ENCODE measurements at places on chromosomes 6 and 20.

GRCh38 chr6:71887744-71888230 lies 1.4 kb downstream of the RIMS1 start:
- DNase-seq, result no peak

- no peak for DNase-seq
Observed at GRCh38 chr6:138546733-138547185, 47.5 kb upstream of the NHSL1 start.

- no peak for DNase-seq
Observed at GRCh38 chr6:47737406-47737805, 39.0 kb downstream of the ADGRF4 start.

- no peak for DNase-seq
Observed at GRCh38 chr6:166277018-166277417, 31.2 kb downstream of the PRR18 start.

DNA sequence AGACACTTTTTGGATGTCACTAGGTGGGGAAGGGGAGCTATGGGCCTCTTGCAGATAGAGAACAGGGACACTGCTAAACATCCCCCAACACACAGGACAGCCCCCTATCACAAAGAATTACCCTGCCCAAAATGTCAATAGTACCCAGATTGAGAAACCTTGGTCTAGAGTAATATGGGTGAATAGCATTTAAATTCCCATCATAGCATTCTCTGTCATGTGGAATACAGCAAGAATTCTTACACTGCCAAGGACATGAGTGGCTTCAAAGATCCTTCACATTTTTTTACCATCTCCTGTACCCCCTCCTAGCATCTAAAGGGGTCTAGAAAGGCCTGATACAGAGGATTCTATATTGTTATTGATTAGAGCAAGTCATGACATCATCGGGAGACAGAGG lies 83.1 kb upstream of the SSTR4 start:
- no peak for DNase-seq

- DNase-seq, result no peak
Observed at GRCh38 chr6:139007428-139007827, 19.4 kb upstream of the REPS1 start.

DNA sequence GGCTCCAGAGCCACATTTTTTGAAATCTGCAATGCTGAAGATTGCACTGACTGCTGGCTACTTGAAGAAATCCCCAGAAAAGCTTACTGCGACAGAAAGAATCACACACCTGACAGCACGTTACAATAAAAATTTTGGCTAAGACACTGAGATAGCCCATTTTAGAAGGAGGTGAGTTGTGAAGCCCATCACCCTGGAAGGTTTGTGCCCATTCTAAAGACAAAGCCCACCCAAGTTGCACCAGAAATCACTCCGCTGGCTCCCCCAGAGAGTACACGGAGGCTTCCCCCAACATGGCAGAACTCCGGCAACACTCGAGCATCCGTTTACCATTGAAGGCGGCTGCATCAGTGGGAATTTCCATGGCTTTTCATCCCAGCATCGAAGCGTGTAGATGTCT lies 29.4 kb downstream of the LPA start:
- DNase-seq, result no peak

GRCh38 chr6:132231121-132231884 lies 170.0 kb downstream of the MOXD1 start:
- DNase-seq, result no peak

DNA sequence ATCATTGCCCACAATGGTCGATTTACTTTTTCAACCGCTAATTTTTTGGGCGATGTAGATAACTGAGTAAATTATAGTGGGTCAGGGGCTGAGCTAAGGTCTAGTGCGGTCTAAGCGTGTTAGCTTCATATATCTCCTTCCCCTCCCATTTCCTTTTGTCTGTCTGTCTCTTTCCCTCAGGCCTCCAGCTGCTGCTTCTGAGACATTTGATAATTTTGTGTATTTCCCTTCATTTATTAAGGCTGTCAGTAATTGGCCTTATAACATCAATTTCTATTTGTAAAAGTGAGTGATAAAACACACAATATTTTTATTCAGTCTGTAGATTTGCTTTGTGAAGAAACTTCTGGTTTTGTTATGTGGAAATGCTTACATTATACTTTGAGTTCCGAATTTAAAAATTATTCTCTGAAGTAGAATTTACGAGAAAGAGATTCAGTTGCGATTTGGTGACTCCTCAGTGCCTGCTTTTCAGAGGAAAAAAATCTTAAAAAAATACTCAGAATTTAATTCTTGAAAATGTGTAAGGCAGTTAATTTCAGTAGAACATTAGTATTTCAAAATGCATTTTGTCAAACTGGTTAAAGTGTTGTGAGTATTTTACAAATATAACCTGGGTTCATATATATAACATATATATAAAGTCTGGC lies 1.4 kb downstream of the TMEM170B start:
- no peak for DNase-seq

DNA sequence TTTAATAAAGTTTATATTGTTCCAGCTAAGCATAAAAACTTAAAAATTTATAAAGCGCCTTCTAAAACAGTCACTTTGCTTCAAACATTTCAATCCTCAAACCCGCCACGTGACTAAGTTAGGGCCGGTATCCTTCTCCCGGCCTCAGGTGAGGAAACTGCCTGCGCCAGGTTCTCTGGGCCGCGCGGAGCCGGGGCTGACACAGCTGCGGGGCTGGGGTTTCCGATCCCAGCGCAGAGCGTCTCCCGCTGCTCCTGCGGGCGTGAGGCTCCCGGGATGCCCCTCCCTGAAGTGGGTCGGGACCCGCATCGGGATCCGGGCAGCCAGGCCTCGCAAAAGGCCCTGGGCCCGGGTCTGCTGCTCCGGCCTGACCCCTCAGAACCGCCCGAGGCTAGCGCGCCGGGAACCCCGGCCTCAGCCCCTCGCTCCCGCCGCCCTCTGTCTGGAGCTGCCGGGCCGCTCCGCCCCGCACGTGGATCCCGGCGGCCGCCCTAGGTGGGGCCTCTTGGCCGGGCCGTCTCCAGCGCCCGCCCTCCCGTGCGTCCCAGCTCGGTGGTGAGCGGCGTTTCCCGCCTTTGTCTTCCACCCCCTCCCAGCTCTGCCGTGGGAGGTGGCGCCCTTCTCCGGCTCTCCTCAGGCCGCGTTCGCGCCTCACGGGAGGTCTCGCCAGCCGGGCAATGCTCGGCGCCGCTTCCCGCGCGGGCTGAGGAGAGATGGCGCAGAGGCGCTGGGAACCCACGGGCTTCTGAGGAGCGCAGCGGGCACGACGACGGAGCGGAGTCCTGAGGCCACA lies 267.9 kb downstream of the DLL1 start:
- no peak for DNase-seq

DNA sequence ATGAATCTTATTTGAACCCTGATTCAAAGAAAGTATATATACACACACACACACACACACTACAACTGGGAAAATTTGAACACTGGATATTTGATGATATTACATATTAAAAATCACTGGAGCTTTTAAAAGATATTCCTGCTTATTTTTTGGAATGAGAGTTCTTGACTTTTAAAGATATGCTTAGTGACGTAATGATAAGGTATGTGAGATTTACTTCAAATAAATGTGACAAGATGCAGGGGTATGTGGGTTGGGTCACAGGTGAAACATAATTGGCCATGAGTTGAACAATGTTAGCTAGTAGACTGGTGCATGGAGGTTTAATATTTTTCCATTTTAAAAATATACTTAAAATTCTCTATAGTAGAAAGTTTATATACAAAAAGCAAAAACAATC lies 258.6 kb downstream of the CBLN4 start:
- DNase-seq, result no peak

DNA sequence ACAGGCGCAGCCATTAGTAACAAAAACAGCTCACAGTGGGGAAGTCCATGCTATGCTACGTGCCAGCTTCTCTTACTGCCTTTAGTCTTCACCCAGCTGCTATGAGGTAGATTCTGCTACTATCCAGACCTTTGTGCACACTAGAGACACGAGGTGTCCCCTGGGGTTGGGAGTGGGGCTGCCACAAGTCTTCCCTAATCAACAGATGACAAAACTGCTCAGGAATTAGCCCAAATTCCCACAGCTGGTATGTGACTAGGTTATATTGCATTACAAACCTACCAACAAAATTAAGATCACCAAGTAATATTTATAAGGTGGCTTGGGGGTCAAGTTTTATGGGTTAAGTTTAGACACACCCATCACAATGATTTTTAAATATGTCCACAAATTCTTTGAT lies 63.3 kb downstream of the PSMB1 start:
- DNase-seq, result no peak

DNA sequence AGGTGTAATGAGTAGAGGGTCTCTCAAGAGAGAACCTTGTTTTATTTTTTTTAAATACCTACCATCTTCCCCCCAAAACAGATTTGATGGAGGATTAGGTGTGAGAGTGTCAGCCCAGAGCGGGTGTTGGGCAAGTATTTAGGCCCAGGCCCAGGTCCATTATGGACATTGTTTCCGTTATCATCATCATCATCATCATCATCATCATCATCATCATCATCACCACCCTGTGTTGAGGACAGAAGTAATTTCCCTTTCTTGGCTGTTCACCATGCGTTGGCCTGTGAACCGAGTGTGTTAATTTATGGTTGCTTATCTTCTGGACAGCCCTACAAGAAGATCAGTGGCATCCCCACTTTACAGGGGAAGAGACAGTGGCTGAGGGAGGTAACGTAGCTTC lies 28.6 kb downstream of the PSMF1 start:
- DNase-seq, result no peak

DNA sequence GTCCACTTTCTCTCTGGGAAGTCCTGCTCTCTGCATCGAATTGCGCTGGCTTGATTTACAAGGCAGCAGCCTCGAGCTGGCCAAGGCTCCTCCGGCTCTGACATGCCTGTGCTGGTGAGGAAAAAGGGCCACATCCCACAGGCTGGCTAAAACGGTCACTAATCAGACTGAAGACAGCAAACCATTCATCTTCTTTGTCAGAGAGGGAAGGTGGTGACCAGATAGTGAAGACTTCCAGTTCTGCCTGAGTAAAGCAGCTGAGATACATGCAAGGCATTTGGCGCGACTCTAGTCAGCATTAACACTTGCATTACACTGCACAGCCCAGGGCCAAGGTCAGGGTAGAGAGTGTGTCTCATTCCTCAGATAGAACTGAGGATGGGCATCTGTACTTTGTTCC lies 203.2 kb upstream of the MAP3K7 start:
- no peak for DNase-seq

GRCh38 chr20:8020314-8021079 lies 936 bp upstream of the TMX4 start:
- DNase-seq, result no peak

- no peak for DNase-seq
Observed at GRCh38 chr6:152150196-152150595, 342.7 kb downstream of the ESR1 start.

GRCh38 chr20:7302250-7302649 lies 534.8 kb downstream of the BMP2 start:
- DNase-seq, result no peak

DNA sequence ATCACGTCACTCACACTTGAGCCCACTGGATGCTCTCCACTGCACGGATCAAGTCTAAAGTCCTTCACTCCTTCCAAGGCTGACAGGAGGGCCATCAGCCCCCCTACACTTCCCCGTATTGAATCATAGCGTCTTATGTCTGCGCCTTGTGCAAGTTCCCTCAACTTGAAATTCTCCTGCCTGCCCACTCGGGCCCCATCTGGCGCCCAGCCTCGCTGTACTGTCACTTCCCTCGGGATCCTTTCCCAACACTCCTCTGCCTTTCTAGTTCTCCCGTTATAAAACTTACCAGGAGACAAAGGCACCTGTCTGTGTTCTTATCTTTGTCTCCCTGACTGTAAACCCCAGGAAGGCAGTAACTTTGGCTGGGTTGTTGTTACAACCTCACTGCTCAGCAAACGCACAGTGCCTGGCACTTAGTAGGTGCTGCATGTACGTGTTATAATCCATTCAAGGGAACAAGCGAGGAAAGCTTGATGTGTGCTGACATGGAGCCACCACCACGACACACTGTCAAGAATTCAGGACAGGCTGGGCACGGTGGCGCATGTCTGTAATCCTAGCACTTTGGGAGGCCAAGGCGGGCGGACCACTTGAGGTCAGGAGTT lies 33.8 kb upstream of the ZFAND3 start:
- no peak for DNase-seq

DNA sequence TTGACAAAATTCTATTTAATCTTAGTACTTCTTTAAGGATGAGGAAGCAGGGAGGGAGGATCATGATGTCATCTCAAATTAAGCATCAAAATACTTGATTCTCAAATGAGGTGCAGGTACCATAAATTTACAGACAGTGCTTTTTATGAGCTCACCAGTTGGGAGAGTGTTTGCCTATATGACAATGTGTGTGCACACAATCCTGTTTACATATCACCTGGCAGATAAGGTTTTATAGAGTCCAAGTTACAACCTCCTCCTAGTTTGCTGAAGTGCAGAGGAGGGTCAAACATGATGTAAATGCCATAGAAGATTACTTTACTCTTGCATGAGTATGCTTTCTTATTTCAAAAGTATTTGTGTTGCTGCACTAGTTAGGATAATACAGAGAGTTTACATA lies 6.4 kb downstream of the ATXN1 start:
- DNase-seq, result no peak

DNA sequence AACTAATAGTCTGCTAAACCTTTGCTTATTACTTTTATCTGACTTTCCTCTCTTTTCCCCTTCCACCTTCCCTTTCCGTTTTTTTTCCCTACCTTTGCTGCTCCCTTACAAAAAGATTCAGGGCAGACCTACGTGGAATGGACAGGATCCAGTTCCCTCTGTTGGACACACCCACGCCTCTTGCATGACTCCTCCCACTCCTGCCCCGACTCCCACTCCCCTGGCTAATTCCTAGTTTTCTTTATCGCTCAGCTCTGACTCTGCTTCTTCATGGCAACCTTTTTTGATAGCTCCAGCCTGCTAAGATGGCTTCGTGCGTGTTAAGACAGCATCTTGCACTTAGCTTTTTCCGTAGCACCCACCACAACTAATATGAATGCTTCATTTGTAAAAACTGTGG lies 715.6 kb upstream of the NRSN1 start:
- no peak for DNase-seq

- DNase-seq, result no peak
Observed at GRCh38 chr6:68197356-68197755, 437.7 kb upstream of the ADGRB3 start.

DNA sequence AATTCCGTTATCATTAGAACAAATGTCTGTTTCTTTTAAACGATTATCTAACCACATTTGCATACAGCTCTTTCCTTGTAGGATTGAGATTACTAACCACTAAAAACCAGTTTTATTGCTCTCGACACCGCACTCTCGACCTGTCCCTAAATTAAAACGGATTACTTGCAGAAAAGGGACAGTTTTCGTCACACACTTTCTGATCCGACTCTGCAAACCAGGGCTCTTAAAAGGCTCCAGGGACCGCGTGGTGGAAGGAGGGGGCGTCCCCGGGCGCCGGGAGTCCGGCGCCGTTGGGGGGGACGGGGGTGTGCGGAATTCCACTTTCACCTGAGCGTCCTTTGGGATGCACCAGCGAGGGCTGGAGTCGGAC lies 731 bp downstream of the MAK start:
- no peak for DNase-seq

DNA sequence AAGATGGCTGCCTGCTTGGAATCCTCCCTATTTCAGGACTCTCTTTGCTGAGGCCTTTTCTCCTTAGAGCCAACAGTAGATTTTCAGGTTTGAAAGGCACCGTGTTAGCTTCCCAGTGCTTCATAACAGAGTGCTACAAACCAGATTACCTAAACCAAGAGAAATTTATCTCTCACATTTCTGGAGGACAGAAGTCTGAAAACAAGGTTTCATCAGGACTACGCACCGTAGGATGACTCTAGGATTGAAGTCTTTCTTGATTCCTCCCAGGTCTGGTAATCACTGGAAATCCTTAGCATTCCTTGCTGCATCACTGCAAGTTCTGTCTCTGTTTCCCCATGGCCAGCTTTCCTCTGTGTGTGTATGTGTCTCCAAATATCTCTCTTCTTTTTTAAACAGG lies 508.4 kb upstream of the GJE1 start:
- DNase-seq, result no peak

GRCh38 chr6:93679836-93680235 lies 260.5 kb upstream of the EPHA7 start:
- DNase-seq, result no peak

Measured in D721Med (cell line).